ENCODE measurements at places on chromosomes 5 and 9. TPM values are rescaled to one million over a fixed set of nuclear protein-coding genes. Genes with fewer than 3 reads are reported as not detected.

The CNTNAP3 gene
- total RNA-seq: not detected

The SLC23A1 gene
- total RNA-seq: not detected

The MAMDC2 gene
- 0.34 TPM for total RNA-seq

The TLN1 gene
- total RNA-seq: 143 TPM

The PCDH1 gene
- total RNA-seq: 0.73 TPM

The LCN9 gene
- not detected for total RNA-seq

The CCDC112 gene
- 7.3 TPM for total RNA-seq

The IFNK gene
- not detected for total RNA-seq

The TRPM3 gene
- 0.33 TPM for total RNA-seq

The LHFPL2 gene
- total RNA-seq: 79.3 TPM

The GPR151 gene
- not detected for total RNA-seq

The KCNV2 gene
- total RNA-seq: not detected

The NPR3 gene
- total RNA-seq: 1.1 TPM

The GFRA3 gene
- 0.67 TPM for total RNA-seq

The SMC5 gene
- total RNA-seq: 20.7 TPM

The VCAN gene
- 1.7 TPM for total RNA-seq

The GZMA gene
- not detected for total RNA-seq

The PRDM9 gene
- total RNA-seq: not detected

The PCDHGA8 gene
- total RNA-seq: 0.67 TPM

The PCDHB7 gene
- total RNA-seq: under 0.01 TPM

The TMEM215 gene
- under 0.01 TPM for total RNA-seq

The TMEFF1 gene
- 0.69 TPM for total RNA-seq

The CDH9 gene
- total RNA-seq: not detected

The SPINK4 gene
- not detected for total RNA-seq

The SAXO1 gene
- under 0.01 TPM for total RNA-seq

The IL33 gene
- 0.36 TPM for total RNA-seq

The NUTM2G gene
- total RNA-seq: not detected

Measured in melanocyte of skin (primary cell).